ENCODE measurements at places on chromosomes 11 and 22. TPM values are rescaled to one million over a fixed set of nuclear protein-coding genes. Genes with fewer than 3 reads are reported as not detected.

SLC1A2 gene
- total RNA-seq: not detected

ARFIP2 gene
- 53.8 TPM for total RNA-seq

ARAP1 gene
- 88.6 TPM for total RNA-seq

SLCO2B1 gene
- total RNA-seq: not detected

LINC01488 gene
- not detected for total RNA-seq

TMPRSS6 gene
- total RNA-seq: 2.3 TPM

XKR3 gene
- not detected for total RNA-seq

CRELD2 gene
- 48.1 TPM for total RNA-seq

INSC gene
- not detected for total RNA-seq
